ENCODE measurements at places on chromosomes 12 and 14.

DNA sequence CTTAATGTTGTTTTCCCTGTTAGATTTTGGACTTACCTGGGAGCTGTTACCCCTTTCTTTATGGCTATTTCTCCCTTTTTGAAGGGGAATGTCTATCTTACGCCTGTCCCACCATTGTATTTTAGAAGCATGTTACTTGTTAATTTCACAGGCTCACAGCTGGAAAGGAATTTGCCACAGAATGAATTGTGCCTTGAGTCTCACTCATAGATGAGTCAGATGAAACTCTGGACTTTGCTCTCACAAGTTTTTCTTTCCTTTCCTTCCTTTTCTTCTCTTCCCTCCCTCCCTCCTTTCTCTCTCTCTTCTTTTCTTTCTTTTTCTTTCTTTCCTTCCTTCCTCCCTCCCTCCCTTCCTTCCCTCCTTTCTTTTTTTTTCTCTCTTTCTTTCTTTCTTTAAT is 9.3 kb upstream of the ATF7IP start:
- DNase-seq, result no peak

GRCh38 chr12:53508534-53509170 is 1.4 kb upstream of the NPFF start:
- peak; percentile 90 for DNase-seq

GRCh38 chr14:96224480-96225096 is 19.9 kb downstream of the BDKRB2 start:
- no peak for DNase-seq

DNA sequence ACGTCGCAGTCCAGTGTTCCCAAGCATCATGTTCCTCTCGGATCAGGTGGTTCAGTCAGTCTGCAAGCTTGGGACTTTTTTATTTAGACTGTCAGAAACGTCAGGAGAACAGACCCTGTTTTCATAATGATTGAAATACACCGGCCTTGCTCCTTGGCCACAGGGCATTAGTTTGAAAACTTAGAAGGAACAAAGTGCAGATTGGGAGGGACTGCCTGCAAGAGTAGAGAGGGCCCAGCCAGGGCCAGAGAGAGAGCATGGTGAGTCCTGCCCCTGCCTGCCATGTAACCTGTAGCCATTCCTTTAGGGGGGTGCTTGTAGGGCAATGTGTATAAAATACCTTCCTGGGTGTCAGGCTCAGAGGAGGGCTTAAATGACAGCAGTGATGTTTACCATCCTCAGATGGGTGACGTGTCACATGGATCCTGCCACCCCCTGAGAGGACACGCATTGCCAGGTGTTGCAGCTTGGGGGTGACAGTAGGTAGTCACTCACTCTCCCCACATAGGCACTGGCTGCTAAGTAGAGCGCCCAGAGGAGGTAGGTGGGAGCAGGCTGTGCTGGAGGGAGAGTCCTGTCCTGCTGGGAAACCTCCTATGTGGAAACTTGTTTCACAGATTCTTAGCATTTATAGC is 45.7 kb downstream of the MMAB start:
- no peak for DNase-seq

GRCh38 chr12:96886998-96887677 is 19.9 kb upstream of the NEDD1 start:
- DNase-seq, result peak; percentile 25

- no peak for DNase-seq
Observed at GRCh38 chr12:24463375-24463774, 485.5 kb downstream of the BCAT1 start.

DNA sequence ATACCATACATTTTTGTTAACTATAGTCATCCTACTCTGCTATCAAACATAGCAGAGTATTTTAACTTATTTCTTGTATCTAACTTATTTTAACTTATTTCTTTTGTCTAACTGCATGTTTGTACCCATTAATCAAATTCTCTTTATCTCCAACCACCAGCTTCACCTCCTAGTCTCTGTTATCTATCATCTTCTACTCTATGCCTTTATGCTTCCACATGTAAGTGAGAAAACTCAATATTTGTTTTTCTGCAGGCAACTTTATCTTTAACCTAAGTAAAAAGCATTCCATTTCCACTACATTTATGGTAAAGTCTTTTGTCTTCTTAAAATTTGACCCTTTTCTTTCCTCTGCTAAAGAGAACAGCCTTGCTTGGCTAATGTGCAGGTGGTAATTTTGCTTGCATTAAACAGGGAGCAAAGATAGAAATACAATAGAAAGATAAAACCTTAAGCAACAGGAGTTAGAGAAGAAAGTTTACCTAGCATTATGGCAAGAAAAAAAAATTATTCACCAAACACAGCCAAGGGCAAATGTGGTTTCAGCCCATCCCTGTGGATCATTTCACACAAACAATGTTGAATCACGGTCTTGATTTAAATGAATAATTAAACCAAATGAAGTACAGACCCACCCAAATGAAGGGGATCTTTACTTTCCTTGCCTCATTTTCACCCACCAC is 110.9 kb upstream of the TSPAN8 start:
- DNase-seq, result no peak

DNA sequence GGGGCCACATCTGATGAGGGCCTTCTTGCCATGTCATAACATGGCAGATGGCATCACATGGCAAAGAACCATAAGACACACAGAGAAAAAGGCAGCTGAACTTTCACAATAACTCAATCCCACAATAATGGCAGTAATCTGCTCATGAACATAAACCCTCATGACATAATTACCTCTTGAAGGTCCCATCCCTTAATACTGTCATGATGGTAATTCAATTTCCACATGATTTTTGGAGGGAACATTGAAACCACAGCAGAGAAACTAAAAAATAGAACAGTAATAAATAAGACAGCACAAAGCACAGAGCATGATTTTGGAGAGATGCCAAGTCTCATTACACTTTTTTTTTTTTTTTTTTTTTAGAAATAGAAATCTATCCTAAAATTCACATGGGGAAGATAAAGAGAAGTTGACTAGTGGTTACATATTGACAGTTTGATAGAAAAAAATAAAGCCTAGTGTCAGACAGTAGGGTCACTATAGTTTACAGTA is 61.8 kb upstream of the ATF7IP start:
- DNase-seq, result no peak

GRCh38 chr12:94841177-94841576 is 162.3 kb downstream of the NDUFA12 start:
- DNase-seq, result no peak

GRCh38 chr12:46915082-46915481 is 89.3 kb upstream of the SLC38A4 start:
- DNase-seq, result peak; percentile 11

- DNase-seq, result no peak
Observed at GRCh38 chr14:95240859-95241813, 78.6 kb downstream of the CLMN start.

DNA sequence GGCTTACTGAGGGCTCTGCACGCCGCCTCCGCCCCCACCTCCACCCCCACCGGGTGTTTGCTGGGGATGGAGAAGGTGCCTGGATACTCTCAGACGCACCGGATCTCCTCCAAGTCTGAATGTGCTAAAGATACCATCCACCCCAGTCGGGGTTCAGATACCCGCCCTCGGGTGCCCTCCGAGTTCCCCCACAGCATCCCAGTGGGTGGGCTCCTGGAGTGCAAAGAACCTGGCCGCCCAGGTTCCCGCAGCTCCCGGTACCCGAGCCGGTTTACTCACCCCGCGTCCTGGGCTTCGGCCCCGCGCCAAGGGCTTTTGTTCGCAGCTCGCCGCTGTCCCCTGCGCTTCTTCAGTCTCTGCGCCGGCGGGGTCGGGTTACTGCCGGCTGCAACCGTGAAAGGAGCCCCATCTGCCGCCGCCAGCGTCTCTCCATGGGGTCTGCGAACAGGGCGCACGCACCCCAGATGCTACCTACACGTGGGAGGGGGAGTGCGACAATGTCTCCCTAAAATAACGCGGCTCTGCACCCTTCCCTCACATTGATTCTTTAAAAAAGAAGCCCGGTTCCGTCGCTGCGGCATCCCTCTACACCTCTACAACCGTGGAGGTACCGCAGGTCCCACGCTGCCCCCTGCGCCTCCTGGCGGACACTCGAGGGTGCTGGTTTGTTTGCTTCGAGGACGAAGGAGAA is at the start of gene CCDC177:
TSS of gene CCDC177 (minus strand) at position 609 of the 691 bp plus-strand sequence. CDS start 1,249 bp downstream, outside the sequence.
- DNase-seq, result no peak

DNA sequence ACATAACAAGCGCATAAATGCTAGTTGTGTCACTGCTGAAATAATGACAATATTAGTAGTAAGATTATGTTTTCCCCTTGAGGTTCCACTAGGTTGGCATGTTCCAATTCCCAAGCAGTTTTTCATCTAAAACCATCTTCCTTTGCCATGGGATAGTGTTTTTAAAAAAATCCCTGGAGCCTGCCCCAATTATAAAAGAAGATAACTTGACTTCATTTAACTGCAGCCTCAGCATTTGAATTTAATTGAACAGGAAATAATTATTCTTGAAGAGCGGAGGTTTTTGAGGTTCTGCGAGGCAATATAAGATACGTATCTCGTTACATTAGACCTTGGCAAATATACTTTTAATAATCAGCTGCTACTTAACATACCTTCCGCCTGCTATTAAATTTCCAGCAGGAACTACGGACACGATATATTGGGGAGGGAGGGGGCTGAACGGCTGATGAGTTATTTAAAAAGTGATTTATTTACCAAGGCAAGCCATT is 65.2 kb upstream of the HSPB8 start:
- DNase-seq, result no peak

- no peak for DNase-seq
Observed at GRCh38 chr12:47520029-47520428, 185.8 kb downstream of the RPAP3 start.

DNA sequence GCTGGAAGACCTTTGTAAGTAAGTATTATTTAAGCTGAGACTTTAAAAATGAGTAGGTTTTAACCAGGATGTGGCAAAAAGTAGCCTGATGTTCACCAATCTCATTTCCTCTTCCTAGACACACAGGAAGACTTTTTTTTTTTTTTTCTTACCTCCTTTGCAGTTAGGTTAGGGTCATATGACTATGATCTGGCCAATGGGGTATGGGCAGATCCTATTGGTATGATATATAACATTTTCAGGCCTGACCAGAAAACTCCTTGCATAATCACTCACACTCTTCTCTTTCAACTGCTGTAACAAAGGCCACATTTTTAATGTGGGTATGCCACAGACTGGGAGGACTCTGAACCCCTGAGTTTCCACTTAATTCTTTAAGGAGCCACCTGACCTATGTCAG is 2.7 kb upstream of the RPS6KA5 start:
- DNase-seq, result no peak

- no peak for DNase-seq
Observed at GRCh38 chr12:107418981-107419380, 266.6 kb upstream of the PWP1 start.

- no peak for DNase-seq
Observed at GRCh38 chr12:73678335-73678734, 859.3 kb upstream of the ATXN7L3B start.

- DNase-seq, result no peak
Observed at GRCh38 chr14:30996892-30997659, 28.4 kb upstream of the AP4S1 start.

DNA sequence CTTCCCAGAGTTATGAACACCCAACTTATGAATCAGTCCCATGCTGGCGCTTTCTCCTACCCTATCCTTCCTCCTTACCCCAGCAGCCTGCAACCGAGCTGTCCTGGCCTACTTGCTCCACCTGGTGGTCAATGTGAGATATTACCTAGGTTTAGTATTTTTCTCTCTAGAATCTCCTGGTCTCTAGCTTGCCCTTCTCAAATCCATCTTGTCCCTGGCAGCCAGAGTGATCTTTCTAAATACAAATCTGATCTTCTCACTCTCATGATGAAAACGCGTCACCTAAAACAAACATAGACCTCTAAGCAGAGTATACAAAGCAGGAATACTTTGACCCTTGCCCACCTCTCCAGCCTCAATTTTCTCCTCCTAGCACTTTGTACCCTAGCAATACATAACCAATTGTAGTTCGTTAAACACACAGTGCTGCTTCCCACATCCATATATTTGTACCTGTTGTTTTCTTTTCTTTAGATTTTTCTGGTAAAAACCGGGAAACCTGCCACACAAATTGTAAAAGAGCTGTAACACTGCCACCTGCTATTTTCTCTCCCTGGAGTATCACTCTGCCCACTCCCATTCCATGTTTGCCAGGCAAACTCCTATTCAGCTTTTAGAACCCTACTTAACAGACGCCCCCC is 20.0 kb upstream of the TCP11L2 start:
- no peak for DNase-seq

DNA sequence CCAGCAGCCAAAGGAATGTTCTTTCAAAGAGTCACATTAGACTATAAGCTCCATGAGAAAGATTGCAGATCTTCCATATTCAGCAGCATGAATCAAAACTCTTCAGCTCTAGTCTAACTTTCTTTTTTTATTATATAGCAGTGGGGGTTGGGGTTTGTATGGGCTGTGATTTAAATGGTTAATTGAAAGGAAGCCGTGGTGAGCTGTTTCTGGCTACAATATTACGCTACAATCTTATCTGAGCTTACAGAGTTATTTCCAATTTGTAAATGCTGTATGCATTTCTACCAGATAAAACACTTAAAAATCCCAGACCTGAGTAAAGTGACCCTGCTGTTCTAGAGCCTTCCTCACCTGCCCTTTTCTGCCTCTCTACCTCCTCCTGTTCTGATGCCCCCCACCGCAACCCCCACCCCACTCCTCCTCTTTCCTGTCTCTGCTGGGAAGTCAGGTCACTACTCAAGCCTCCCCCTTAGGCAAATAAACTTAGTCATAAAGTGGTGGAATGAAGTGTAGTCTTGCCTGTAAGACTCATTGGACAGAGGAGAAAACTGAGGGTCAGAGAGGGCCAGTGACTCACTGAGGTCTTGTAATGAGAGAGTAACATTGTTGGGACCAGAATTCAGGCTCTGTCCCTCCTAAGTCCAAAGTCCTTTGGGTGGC is 1089.5 kb downstream of the BCL11B start:
- DNase-seq, result no peak
